ENCODE measurements at places on chromosomes 5 and 9. TPM values are rescaled to one million over a fixed set of nuclear protein-coding genes. Genes with fewer than 3 reads are reported as not detected.
A peak's percentile ranks its signal among the peaks of the same experiment; 100 is the strongest.

DNA sequence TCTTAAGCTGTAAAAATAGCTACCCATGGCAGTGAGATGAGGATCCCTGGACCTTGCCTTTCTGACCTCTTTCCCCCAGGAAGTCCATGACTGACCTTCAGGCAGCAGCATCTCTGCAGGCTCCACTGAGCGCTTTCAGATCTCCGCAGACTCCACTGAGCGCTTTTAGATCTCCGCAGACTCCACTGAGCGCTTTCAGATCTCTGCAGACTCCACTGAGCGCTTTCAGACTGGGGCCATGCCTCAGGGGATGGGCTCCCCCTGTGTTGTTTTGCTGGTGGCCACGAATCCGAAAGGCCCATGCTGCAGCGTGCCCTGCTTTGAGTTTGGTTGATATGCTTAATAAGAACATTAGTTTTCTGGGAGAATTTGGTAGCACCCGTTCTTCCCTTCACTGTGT, 254.2 kb downstream of the FANCC start:
- no peak for DNase-seq
- H3K4me3 ChIP-seq: no peak overlapping the region
- H3K27ac ChIP-seq: no peak overlapping the region
- peaks cover 29% of the 10 kb centered on the region for H3K4me1 ChIP-seq

- peaks cover 3% of the 10 kb centered on the region for H3K36me3 ChIP-seq
- H3K4me1 ChIP-seq: peaks cover 7% of the 10 kb centered on the region
- no peaks in the 10 kb centered on the region for H3K27me3 ChIP-seq
- H3K27ac ChIP-seq: no peak overlapping the region
Observed at GRCh38 chr5:177447066-177447610, 524 bp downstream of the PRR7 start.

GRCh38 chr5:79237740-79238560, 2.0 kb downstream of the JMY start:
- no peaks in the 10 kb centered on the region for H3K27me3 ChIP-seq
- peak overlapping the region; percentile 77 for H3K4me3 ChIP-seq
- no peaks in the 10 kb centered on the region for H3K4me1 ChIP-seq
- no peaks in the 10 kb centered on the region for H3K36me3 ChIP-seq
- peak overlapping the region; percentile 56 for H3K27ac ChIP-seq

DNA sequence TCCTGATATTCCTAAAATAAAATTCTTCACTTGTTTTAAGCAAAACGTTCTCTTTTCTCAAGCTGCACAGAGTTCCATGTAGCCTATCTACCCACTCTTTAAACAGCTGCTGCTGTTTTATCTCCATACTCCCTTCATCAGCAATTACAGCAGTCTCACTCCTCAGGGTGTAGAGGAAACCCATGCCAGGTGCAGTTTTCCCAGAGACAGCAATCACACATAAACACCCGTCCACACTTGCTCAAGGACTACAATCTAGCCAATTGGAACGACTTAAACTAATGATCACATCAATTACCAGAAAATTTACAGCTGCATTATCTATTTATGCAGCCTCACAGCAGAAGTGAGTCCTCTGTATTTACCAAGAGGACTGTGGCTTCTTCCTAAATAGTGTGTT, 141.7 kb downstream of the HTR1A start:
- no peak overlapping the region for H3K27ac ChIP-seq
- no peak overlapping the region for H3K4me3 ChIP-seq
- H3K4me1 ChIP-seq: no peaks in the 10 kb centered on the region

DNA sequence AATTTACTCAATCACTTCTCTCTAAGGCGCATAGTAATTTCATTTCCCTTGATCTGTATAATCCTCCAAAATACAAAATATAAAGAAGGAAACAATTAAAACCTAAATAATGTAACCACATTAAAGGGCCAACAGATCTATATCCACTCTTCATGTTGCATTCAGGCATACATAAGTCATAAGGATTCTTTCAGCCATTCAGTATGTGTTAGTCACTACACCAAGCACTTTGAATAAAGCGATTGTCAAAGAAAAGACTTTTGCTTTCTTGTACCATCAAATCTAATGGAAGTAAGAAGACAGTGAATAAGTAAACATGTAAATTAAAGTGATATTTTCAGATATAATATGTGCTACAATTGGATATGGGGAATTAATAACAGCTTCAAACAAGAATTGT, 569.2 kb upstream of the PTPRD start:
- no peaks in the 10 kb centered on the region for H3K4me1 ChIP-seq
- H3K27me3 ChIP-seq: no peaks in the 10 kb centered on the region
- H3K27ac ChIP-seq: no peak overlapping the region
- DNase-seq: no peak

DNA sequence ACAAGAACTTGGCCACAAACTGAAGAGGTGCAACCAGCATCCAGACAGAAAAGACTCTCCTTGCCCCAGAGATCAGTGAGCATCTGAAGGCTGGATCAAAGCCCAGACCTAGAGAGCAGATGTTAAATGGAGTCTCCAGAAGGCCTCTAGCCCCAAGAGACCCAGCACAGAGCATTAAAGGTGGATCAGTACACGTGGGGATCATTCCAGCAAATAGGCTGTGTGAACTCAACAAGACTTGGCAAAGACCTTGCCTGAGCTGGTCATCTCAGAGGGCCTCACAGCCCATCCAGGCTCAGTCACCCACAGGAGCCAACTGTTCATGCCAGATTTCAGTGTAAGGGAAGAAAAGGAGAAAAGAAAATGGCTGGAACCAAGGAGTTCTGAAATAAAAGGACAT, 214.0 kb downstream of the ENC1 start:
- H3K27me3 ChIP-seq: no peaks in the 10 kb centered on the region
- H3K4me3 ChIP-seq: no peak overlapping the region
- H3K4me1 ChIP-seq: no peaks in the 10 kb centered on the region
- DNase-seq: no peak
- H3K36me3 ChIP-seq: no peaks in the 10 kb centered on the region
- no peak overlapping the region for H3K27ac ChIP-seq

GRCh38 chr9:93684806-93685543, 108.6 kb downstream of the PHF2 start:
- no peaks in the 10 kb centered on the region for H3K36me3 ChIP-seq
- DNase-seq: peak; percentile 16
- H3K4me1 ChIP-seq: no peaks in the 10 kb centered on the region
- no peak overlapping the region for H3K4me3 ChIP-seq
- no peaks in the 10 kb centered on the region for H3K27me3 ChIP-seq

DNA sequence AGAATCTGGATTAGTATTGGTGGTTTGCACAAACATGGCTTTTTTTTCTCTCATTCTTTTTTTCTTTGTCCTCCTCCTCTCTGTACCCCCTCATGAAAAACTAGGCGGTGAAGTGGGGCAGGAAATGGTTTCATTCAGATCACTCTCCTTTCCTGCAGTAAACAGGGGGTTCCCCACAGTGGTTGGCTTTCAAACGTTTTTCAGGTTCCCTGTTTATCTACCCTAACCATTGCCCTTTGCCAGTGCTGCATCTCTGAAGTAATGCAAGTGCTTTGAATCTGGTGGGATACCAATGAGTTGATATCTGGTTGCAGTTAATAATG, 29.8 kb downstream of the NR4A3 start:
- no peak overlapping the region for H3K27ac ChIP-seq
- no peak for DNase-seq
- no peaks in the 10 kb centered on the region for H3K4me1 ChIP-seq
- H3K36me3 ChIP-seq: peaks cover 2% of the 10 kb centered on the region
- H3K4me3 ChIP-seq: no peak overlapping the region

GRCh38 chr9:35059438-35059837, 13.0 kb downstream of the VCP start:
- no peak overlapping the region for H3K27ac ChIP-seq
- no peaks in the 10 kb centered on the region for H3K27me3 ChIP-seq
- no peaks in the 10 kb centered on the region for H3K4me1 ChIP-seq
- no peak overlapping the region for H3K4me3 ChIP-seq
- no peak for DNase-seq

DNA sequence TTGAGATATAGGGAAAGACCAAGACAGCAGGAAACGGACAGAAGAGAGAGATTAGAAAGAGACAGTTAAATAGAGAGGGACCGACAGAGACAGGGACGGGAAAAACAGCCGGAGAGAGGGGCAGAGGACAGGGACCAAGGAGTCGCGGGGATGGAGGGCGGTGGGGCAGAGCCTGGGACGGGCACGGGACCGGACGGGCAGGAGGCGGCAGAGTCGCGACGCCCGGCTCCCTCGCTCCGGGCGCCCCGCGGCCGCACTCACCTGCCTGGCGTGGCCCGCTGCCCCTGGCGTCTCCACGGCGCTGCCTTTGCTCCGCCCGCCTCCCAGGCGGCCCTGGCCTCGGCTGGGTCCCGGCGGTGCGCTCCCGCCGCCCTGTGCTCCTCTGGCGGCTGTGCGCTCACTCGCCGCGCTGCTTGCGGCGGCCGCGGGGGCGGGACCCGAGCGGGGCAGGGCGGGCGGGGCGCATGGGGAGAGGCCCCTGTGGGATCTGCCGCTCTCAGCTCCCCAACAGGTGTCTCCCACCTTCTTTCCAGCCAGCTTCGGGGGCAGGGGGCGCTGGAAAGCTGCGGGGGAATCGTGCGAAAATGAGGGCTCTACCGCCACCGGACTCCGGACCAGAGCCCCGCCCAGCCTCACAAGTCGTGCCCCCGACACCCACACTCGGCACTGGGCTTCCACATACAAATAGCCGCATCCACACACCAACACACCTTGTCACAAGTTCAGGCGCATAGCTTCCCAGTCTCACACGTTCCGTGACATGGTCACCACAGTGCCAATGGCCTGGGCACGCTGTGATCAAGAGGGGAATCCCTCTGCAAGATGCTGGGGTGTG, at the start of gene ARID3C:
Gene ARID3C (minus strand): TSS at position 411 of the 835 bp plus-strand sequence. CDS start 1,052 bp downstream, outside the sequence.
- H3K36me3 ChIP-seq: no peaks in the 10 kb centered on the region
- H3K4me3 ChIP-seq: no peak within 1 kb of the TSS
- peaks cover 56% of the 10 kb centered on the region for H3K27me3 ChIP-seq
- no peaks in the 10 kb centered on the region for H3K4me1 ChIP-seq
- no peak for DNase-seq

DNA sequence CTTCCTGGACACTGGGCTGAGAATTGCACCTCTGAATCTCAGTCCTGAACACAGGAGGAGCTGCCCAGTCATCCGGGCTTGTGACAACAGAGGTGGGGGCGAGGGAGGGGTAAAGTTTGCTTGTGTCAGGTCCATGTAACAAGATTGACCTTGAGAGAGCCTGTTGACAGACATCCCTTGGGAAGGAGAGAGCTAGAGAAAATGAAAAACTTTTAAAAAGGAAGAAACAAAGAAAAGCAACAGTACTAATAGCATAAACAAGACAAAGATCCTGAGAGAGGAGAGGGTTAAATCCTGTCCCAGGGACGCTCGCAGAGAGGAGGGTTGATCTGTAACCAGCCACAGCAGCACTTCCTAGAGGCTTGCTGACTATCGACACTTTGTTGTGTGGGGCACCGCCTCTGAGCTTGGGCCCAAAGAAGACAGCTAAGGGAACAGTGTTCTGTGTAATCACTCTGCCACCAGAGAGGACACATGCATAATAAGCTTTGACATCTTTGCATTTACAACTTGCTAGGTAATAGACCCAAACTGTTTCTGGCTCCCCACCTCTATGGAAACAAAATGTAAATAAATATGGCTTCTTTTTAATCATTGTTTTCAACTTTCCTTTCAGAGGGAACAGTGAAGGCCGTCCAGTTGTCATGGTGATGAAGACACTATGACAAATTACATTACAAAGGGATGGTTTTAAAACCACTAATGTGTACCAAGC, 363.7 kb downstream of the CSNK1G3 start:
- no peak overlapping the region for H3K4me3 ChIP-seq
- DNase-seq: no peak
- H3K4me1 ChIP-seq: peaks cover 2% of the 10 kb centered on the region
- no peaks in the 10 kb centered on the region for H3K27me3 ChIP-seq
- no peak overlapping the region for H3K27ac ChIP-seq

GRCh38 chr9:97411440-97411788, 482 bp upstream of the TDRD7 start:
- H3K27ac ChIP-seq: no peak overlapping the region
- H3K36me3 ChIP-seq: no peaks in the 10 kb centered on the region
- peak overlapping the region; percentile 4 for H3K4me3 ChIP-seq
- H3K4me1 ChIP-seq: no peaks in the 10 kb centered on the region
- H3K27me3 ChIP-seq: peaks cover 14% of the 10 kb centered on the region

GRCh38 chr9:132410642-132411041, 631 bp downstream of the CFAP77 start:
- no peak for DNase-seq
- no peaks in the 10 kb centered on the region for H3K36me3 ChIP-seq
- H3K27ac ChIP-seq: no peak overlapping the region
- peaks cover 23% of the 10 kb centered on the region for H3K27me3 ChIP-seq

DNA sequence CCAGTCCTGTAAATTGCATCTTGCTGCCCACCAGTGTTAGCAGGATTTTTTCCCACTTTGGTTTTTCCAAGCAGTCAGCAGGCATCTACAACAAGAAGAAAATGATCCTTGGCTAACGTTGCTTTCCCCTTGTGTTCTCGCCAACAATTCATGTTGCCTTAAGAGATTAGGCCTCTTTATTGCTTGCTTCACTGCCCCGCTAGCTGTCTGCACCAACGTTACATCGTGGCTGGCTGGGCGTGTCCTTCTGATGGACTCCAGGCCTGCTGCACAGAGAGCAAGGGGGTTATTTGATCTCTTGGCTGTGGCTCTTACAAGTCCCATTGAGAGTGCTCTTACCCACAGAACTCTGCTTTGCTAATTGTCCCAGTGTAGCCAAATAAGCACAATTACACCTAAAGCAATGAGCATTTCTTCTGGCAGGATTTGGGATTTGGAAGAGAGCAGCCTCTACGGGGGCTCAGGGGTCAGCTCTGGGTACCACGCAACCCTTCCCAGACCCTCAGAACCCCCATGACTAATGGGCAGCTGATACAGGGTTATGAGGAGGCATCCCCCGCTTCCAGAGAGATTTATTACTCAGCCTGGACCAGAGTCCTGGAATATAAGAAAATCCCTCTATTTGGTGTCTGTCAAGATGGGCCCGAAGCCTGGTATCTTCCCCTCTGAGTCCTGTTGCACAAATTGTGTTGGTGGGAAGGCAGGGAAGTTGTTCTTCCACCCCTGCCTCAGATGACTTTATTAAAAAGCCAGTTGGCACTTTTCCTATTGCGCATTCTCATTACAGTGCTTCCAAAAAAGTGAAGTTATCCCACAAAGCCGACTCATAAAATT, 17.6 kb downstream of the DCANP1 start:
- no peaks in the 10 kb centered on the region for H3K36me3 ChIP-seq
- H3K4me1 ChIP-seq: peaks cover 8% of the 10 kb centered on the region
- H3K4me3 ChIP-seq: no peak overlapping the region
- no peaks in the 10 kb centered on the region for H3K27me3 ChIP-seq
- no peak overlapping the region for H3K27ac ChIP-seq
- DNase-seq: peak; percentile 42

DNA sequence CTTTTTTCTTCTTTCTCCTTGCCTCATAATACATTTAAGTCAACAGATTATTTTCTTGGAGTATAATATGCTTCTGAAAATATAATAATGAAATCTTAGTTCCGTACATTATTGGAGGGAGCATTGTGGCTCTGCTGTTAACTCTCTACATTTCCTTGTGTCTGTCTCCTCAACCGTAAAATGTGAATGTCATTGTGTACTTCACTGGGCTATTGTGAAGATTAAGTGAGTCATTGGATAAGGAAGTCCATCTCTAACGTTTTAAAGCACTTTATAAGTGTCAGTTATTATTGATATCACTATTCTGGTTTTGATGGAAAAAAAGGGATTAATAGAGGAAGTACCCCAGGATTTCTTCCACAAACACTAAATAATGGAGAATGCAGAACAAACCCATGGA, 304.5 kb upstream of the RFX3 start:
- no peaks in the 10 kb centered on the region for H3K4me1 ChIP-seq
- H3K27ac ChIP-seq: no peak overlapping the region
- H3K27me3 ChIP-seq: no peaks in the 10 kb centered on the region
- H3K36me3 ChIP-seq: peaks cover 2% of the 10 kb centered on the region
- peak; percentile 31 for DNase-seq
- no peak overlapping the region for H3K4me3 ChIP-seq

Gene INSL6
- total RNA-seq: not detected

Gene SLC46A2
- not detected for total RNA-seq

Gene IRGM
- not detected for total RNA-seq

Gene TEX48
- not detected for total RNA-seq

Gene GPX3
- 126 TPM for total RNA-seq

Gene HAPLN1
- total RNA-seq: not detected
